ENCODE measurements at places on chromosomes 13 and 19. TPM values are rescaled to one million over a fixed set of nuclear protein-coding genes. Genes with fewer than 3 reads are reported as not detected.

- DNase-seq: no peak
Measured at GRCh38 chr19:37929355-37929923, 22.4 kb downstream of the SIPA1L3 start.

DNA sequence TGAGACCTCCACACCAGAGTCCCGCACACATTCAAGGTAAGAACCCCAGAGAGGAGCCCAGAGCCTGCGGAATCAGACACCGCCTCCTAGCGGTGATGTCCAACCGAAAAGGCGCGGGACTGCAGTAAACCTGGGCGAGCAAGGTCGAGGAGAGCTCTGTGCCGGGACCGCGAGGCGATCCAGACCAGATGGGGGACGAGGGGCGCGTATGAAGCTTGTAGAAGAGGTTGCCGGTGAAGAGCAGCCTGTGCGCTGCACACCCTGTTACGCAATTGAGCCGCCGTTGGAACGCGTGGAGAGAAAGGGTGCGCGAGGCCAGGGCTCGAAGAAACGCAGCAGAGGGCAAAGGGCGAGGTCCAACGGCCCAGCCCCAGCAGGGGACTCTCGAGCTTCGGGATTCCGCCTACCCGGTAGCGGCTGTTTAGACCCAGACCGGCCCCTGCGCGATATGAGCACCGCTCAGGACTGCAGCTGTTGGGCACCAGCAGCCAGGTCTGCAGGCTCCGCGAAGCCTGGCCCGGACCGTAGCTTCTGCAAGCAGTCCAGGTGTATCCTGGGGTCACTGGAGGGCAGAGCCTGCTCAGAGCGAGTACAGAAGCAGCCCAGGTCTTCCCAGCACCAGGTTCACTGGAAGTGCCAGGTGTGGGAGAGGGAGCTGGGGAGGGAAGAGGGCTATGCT is 65.9 kb upstream of the ZNF599 start:
- DNase-seq: no peak

GRCh38 chr13:59413126-59413525 is 750.6 kb downstream of the DIAPH3 start:
- DNase-seq: no peak

GRCh38 chr13:30157616-30157993 is 149.7 kb downstream of the KATNAL1 start:
- no peak for DNase-seq

- DNase-seq: no peak
Measured at GRCh38 chr13:77497350-77497749, 38.2 kb upstream of the SCEL start.

DNA sequence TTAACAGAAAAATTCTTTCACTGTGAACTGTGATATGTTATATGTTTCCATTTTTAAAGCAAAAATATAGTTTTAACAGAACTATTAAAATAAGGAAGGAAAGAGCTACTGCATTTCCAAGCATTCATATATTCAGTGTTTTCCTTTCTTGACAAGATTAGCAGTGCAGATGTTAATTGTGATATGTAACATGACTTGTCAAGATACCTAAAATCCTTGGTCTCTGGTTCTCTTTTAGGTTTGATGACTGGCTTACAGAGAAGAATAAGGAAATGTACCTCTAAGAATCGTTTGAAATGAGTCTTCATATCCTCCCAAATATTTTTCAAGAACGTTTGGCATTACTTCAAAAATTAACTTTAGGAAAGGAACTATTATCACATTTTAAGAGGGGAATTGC is 907.2 kb downstream of the PCDH9 start:
- no peak for DNase-seq

GRCh38 chr19:58355908-58356765 is 2.8 kb upstream of the A1BG start:
- no peak for DNase-seq

DNA sequence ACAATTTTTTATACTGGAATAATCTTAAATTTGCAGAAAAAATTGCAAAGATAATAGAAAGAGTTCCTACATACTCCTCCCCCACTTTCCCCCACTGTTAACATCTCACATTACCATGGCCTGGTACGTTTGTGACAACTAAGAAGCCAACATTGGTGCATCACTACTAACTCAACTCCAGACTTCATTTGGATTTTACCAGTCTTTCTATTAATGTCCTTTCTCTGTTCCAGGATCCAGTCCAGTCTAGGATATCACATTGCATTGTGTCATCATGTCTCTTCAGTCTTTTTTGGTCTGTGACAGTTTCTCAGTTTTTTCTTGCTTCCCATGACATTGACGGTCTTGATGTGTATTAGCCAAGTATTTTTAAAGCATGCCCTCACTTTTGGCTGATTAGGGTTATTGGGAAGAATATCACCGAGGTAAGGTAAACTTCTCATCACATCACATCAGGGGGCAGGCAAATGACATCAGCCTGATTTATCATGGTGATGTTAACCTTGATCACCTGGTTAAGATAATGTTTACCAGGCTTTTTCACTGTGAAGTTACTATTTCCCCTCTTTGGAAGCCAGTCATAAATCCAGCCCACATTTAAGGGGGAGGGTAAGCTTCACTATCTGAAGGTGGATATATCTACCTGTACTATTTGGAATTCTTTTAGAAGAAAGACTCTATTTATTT is 322.1 kb downstream of the ENOX1 start:
- DNase-seq: no peak

- no peak for DNase-seq
Measured at GRCh38 chr13:111472559-111473460, 152.4 kb downstream of the TEX29 start.

- no peak for DNase-seq
Measured at GRCh38 chr13:37602733-37603381, 4.3 kb upstream of the POSTN start.

The C19orf38 gene
- 2.9 TPM for polyA plus RNA-seq

The CERS1 gene
- polyA plus RNA-seq: 4.0 TPM

The OR7D2 gene
- polyA plus RNA-seq: 0.03 TPM

Measured in psoas muscle (tissue), 8 donors.